ENCODE measurements at places on chromosomes 7 and 10. TPM values are rescaled to one million over a fixed set of nuclear protein-coding genes. Genes with fewer than 3 reads are reported as not detected.

The C10orf88 gene
- total RNA-seq, result 17.7 TPM

DNA sequence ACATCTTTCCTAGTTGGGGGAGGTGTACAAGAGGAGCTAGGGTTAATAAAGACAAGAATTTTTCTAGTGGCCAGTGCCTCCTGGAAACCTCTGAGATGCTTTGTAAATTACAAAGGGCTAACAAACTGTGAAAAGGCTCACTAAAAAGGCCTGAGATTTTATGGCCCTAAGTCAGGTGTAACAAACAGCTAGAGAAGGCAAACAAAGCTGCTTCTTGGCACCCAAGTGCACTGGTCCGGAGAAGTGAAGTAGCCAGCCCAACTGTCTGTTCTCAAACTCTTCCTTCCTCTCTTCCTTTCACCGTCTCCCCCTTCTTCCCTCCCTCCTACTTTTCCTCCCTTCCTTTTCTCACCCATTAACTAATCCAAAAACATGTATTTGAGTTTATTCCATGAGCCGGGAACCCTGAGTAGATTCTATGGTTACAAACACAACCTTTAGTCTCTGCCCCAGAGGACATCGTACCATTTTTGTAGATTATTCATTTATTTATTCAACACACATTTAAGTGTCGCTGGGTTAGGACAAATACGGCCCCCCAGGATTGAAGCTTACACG, 143.4 kb upstream of the PCGF5 start:
- no peak for DNase-seq

DNA sequence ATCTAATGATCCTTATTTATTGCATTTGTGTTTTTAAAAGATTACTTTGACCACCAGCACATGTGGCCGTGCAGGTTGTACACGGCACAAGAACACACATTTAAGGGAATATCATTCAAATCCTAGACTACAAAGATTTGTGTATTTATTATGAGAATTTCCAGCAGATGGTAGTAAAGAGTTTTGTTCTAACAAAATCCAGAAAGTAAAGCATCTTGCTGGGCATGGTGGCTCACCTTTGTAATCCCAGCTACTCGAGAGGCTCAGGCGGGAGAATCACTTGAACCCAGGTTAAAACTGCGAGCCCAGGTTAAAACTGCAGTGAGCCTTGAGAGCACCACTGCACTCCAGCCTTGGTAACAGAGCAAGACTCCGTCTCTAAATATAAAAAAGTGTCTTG, 31.5 kb downstream of the MACROH2A2 start:
- DNase-seq, result no peak

- DNase-seq, result no peak
These were observed 353.6 kb downstream of the PTEN start for GRCh38 chr10:88216976-88217375.

The UROS gene
- 82.2 TPM for total RNA-seq

All from neural progenitor cell (in vitro differentiated cells).